Endothelial cell of umbilical vein (primary cell): ENCODE measurements at places on chromosomes 16 and 17. TPM values are rescaled to one million over a fixed set of nuclear protein-coding genes. Genes with fewer than 3 reads are reported as not detected.

KREMEN2 gene
- total RNA-seq, result not detected in 2 replicates

CDC27 gene
- total RNA-seq, result 172 and 179 TPM in 2 replicates

KRT39 gene
- not detected in 2 replicates for total RNA-seq

SLC5A11 gene
- total RNA-seq, result not detected in 2 replicates

- DNase-seq, result no peak
Measured at GRCh38 chr16:86212706-86213436, 297.5 kb upstream of the FOXF1 start.

GRCh38 chr16:3066440-3066748 is 954 bp downstream of the IL32 start:
- no peak for DNase-seq

DNA sequence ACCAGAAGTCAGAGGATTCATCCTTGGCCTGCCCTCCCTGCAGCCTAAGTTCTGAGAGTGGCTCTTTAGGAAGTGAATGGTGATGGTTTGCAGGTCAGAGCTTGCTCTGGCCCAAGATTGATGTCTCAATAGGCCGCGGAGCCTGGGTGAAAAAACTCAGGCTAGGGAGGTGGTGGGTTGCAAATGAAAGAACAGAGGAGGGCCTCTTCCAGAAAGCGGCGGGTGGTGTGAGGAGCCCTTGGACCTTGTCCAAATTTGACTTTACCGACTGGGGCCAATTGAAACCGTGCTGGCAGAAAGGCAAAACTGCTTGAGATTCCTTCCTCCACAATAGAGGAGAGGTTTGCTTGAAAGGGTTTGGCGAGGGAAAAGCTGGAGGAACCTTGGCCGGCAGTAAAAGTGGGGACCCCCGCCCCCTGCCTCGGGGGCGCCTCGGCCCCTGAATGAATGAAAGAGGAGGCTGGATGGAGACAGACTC is 331.3 kb downstream of the SEC14L1 start:
- no peak for DNase-seq

DNA sequence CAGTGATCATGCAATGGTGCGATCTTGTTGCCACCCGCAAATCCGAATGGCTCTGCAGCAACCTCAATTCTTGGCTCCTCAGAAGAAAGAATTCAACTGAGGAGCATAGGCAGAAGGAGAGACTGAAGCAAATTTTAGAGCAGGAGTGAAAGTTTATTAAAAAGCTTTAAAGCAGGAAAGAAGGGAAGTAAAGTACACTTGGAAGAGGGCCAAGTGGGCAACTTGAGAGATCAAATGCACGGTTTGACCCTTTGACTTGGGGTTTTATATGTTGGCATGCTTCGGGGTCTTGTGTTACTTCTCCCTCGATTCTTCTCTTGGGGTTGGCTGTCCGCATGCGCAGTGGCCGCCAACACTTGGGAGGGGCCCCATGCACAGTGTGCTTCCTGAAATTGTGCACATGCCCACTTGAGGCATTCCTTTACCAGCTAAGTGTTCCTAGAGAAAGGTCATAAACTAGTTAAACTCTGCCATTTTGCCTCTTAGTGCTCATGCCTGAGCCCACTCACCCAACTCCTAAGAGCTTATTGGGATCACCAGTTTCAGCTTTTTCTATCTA is 36.7 kb downstream of the ZNRF1 start:
- DNase-seq, result no peak

- DNase-seq, result peak; percentile 72
Measured at GRCh38 chr17:78993241-78993956, 13.7 kb upstream of the LGALS3BP start.

DNA sequence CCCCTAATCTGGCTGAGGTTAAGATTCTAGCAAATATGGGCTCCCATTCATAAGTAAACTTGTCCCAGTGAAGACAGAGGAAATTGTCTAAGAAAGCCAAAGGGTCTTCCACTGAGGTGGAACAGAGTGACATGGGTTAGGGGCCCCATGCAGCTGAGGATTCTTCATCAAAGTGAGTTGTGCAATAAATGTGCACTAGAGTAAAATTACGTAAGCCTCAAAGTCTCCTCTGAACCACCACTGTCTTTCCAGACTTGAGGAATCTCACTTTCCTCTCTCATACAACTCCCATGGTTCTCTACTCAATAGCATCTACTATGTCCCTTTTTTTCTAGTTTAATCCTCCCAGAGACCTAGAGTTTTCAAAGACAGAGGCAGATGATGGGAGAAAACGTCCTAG is 132.4 kb downstream of the CA10 start:
- DNase-seq, result no peak

GRCh38 chr16:57231821-57232350 is 13.2 kb upstream of the ARL2BP start:
- no peak for DNase-seq
